Endodermal cell (in vitro differentiated cells): ENCODE measurements at places on chromosomes 1 and 21.
A peak's percentile ranks its signal among the peaks of the same experiment; 100 is the strongest.

DNA sequence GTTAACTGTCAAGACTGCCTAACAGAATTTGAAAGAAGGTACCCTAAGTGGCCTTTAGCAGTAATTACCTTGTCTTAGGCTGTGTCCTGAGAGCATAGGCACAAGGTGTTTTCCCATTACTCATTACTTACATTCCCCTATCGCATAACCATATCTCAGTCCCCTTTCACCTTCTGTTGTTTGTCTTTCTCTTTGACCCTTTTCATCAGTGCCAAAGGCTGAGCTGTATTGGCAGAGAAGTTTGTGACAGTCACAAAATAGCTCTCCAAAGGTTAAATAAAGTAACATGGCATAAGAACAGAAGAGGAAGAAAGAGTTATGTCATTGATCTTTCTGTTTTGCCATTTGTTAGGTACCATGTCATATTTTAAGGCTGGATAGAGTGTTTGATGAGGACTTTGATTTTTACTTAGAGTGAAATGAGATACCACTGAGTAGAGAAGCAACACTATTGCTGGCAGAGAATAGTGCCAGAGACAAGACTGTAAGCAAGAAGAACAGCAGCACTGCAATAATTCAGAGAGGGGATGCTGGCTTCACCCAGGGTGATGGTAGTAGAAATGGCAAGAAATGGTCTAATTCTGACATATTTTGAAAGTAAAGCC, 497.8 kb downstream of the TTLL7 start:
- DNase-seq, result no peak
- no peak overlapping the region for H3K27ac ChIP-seq
- H3K36me3 ChIP-seq, result no peaks in the 10 kb centered on the region

DNA sequence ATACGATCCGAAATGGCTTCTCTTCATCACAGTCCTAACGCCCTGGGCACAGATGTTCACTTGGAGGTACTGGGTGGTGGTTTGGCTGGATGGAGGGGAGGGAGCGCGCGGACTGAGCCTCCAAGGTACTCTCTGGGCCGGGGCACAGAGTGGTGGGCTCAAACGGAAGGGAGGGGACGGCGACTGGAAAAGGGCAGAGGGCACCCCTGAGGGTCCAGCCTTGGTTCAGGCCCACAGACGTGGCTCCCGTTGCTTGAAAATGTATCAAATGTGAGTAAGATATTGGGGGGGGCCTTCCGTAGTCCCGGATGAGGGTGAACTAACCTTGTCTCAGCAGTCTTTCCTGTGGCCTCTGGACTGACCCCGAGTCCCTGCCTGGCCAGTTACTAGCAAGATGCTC, 463 bp downstream of the IL12RB2 start:
- H3K27me3 ChIP-seq, result peaks cover 59% of the 10 kb centered on the region
- H3K4me1 ChIP-seq, result no peaks in the 10 kb centered on the region
- no peak overlapping the region for H3K27ac ChIP-seq
- H3K4me3 ChIP-seq, result peak overlapping the region; percentile 77

- H3K27ac ChIP-seq, result no peak overlapping the region
- no peak for DNase-seq
- H3K27me3 ChIP-seq, result no peaks in the 10 kb centered on the region
- H3K4me3 ChIP-seq, result no peak overlapping the region
- H3K36me3 ChIP-seq, result no peaks in the 10 kb centered on the region
- no peaks in the 10 kb centered on the region for H3K4me1 ChIP-seq
These were observed 325.3 kb upstream of the ADAMTS5 start for GRCh38 chr21:27292229-27292628.

GRCh38 chr1:33191731-33192275, 10.0 kb upstream of the TRIM62 start:
- H3K4me1 ChIP-seq, result no peaks in the 10 kb centered on the region
- H3K27ac ChIP-seq, result no peak overlapping the region
- peaks cover 21% of the 10 kb centered on the region for H3K27me3 ChIP-seq
- no peak overlapping the region for H3K4me3 ChIP-seq

GRCh38 chr1:89780721-89781120, 40.1 kb upstream of the LRRC8D start:
- no peaks in the 10 kb centered on the region for H3K36me3 ChIP-seq
- DNase-seq, result no peak
- peaks cover 2% of the 10 kb centered on the region for H3K27me3 ChIP-seq
- peaks cover 8% of the 10 kb centered on the region for H3K4me1 ChIP-seq

- no peaks in the 10 kb centered on the region for H3K36me3 ChIP-seq
- DNase-seq, result no peak
These were observed 11.0 kb downstream of the SLC2A5 start for GRCh38 chr1:9058465-9058864.

GRCh38 chr1:248844526-248844925, 6.5 kb downstream of the ZNF672 start:
- H3K4me3 ChIP-seq, result no peak overlapping the region
- H3K27ac ChIP-seq, result no peak overlapping the region
- peak; percentile 22 for DNase-seq
- H3K4me1 ChIP-seq, result no peaks in the 10 kb centered on the region
- no peaks in the 10 kb centered on the region for H3K27me3 ChIP-seq

DNA sequence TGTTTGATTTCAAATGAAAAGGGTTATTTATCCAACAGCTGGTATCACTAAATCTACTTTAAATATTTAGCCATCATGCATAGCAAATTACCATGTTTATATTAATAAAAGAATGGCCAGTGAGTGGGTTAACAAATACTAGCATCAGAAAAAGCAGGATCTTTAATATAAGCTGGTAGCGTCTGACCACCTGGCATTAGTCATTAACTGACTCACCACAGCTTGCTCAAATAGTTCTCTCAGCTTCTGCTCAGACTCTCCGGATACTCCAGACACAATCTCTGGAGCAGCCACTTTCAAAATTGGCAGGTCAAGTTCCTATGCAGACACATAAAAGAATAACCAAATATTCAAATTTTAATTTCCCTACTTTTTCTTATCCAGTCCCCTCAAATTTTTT, 29.6 kb downstream of the NVL start:
- H3K27me3 ChIP-seq, result no peaks in the 10 kb centered on the region
- H3K4me3 ChIP-seq, result no peak overlapping the region
- peak; percentile 6 for DNase-seq
- H3K27ac ChIP-seq, result no peak overlapping the region
- H3K4me1 ChIP-seq, result no peaks in the 10 kb centered on the region

GRCh38 chr1:187091666-187092065, 262.9 kb downstream of the PLA2G4A start:
- no peak overlapping the region for H3K27ac ChIP-seq
- DNase-seq, result no peak
- H3K27me3 ChIP-seq, result no peaks in the 10 kb centered on the region
- H3K36me3 ChIP-seq, result no peaks in the 10 kb centered on the region
- no peaks in the 10 kb centered on the region for H3K4me1 ChIP-seq
- no peak overlapping the region for H3K4me3 ChIP-seq

DNA sequence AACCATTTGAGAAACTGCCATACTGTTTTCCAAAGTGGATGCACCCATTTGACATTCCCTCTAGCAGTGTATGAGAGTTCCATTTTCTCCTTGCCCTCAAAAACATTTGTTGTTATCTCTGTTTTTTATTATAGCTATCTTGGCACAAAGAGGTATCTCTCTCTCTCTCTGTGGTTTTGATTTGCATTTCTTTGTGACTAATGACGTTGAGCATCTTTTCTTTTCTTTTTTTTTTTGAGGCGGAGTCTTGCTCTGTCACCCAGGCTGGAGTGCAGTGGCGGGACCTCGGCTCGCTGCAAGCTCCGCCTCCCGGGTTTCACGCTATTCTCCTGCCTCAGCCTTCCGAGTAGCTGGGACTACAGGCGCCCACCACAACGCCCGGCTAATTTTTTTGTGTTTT, 17.4 kb upstream of the ZMYM6 start:
- H3K36me3 ChIP-seq, result no peaks in the 10 kb centered on the region
- DNase-seq, result peak; percentile 49
- no peak overlapping the region for H3K27ac ChIP-seq
- H3K4me3 ChIP-seq, result no peak overlapping the region
- H3K4me1 ChIP-seq, result no peaks in the 10 kb centered on the region
- no peaks in the 10 kb centered on the region for H3K27me3 ChIP-seq

DNA sequence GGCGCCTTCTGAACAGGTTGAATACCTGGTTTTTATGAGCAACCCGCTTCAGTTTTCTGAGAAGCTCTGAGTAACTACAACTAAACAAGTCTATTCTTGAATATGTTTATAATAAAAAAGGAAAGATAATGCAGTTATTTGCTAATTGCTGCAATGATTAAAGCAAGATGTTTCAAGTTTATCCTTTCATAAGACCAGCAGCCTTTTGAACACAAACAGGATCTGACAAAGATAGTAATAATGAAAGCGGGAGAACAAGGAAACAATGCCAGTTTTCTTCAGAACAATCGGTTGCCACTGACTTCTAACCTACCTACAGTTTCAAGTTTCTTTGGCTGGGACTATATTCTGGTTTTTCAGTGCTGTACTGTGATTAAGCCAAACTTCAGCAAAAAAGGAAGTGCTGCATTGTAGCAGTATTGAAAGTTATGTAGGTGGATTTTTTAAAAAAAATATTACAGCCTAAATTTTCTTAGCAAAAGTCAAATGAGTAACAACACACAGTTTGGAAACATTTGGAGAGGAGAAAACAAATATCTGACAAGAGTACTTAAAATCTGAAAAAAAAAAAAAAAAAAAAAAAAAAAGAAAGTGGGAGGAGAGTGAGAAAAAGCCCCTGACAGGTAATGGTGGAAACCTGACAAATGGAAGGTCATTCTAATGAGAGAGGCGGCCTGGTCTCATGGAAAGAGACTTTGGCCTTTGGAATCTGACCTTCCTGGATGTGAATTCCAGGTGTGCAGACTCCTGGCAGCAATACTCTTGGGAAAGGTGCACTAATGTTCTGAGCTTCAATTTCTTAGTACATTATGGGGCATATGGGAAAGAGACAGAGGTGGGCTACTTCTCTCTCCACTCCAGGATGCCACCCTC, 11.4 kb downstream of the KCNJ15 start:
- no peak for DNase-seq
- no peaks in the 10 kb centered on the region for H3K27me3 ChIP-seq
- H3K4me1 ChIP-seq, result peaks cover 6% of the 10 kb centered on the region
- H3K27ac ChIP-seq, result no peak overlapping the region

GRCh38 chr21:42705346-42705745, 51.9 kb downstream of the PDE9A start:
- H3K27ac ChIP-seq, result no peak overlapping the region
- H3K36me3 ChIP-seq, result peaks cover 28% of the 10 kb centered on the region
- no peak overlapping the region for H3K4me3 ChIP-seq
- H3K27me3 ChIP-seq, result no peaks in the 10 kb centered on the region
- peak; percentile 28 for DNase-seq

DNA sequence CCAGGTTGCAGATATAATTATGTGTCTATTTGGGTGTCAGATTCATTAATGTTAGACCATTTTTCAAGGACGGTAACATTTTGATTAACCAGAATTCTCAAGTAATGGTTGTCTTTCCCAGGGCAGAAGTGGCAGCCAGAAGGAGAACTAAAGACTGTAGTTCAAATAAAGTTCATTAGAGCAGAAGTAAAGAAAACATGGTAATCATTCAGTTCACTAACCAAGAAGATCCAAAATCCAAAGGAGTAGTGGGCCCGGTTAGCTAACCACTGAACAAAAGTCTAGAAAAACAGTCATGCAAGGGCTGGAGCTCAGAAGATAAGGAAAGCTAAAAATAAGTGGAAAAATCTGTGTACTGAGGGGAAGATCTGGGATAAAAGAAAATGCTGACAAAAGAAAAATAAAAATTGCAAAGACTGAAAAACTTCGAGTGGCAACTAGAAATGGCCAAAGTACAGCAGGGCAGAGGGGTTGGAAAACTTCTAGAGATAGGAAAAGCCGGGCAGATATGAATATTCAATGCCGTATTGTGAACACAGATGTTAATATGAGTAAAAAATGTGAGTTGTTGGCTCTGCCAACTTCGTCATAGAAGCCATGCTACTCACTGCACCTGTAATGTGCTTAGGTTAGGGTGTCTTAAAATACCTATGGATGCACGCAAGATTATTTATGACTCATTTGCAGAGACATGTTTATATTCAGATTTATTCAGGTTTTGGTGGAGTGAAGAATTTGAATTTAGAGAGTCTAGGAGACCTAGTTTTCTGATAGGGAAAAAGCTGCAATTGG, 925.9 kb downstream of the LTN1 start:
- no peaks in the 10 kb centered on the region for H3K36me3 ChIP-seq
- H3K27me3 ChIP-seq, result no peaks in the 10 kb centered on the region
- no peak for DNase-seq
- no peak overlapping the region for H3K4me3 ChIP-seq

DNA sequence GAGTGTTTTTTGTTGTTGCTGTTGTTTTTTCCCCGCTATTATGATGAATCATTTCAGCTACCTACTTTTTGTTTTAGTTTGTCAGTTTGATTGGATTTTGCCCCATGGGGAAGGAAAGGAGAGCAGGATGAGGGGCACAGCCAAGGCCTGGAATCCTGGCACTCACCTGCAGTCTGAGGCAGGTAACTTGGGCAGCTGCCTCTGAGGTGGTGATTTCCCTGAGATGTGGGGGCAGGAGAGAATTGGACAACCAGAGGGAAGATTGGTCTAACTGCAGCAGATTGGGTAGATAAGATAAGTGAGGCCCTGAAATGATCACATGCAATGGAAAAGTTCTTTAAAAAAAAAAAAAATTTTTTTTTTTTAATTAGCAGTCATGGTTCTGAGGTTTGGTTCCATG, 1.5 kb upstream of the LAX1 start:
- H3K27ac ChIP-seq, result no peak overlapping the region
- H3K27me3 ChIP-seq, result no peaks in the 10 kb centered on the region
- H3K4me1 ChIP-seq, result peaks cover 2% of the 10 kb centered on the region
- no peak overlapping the region for H3K4me3 ChIP-seq
- no peaks in the 10 kb centered on the region for H3K36me3 ChIP-seq

DNA sequence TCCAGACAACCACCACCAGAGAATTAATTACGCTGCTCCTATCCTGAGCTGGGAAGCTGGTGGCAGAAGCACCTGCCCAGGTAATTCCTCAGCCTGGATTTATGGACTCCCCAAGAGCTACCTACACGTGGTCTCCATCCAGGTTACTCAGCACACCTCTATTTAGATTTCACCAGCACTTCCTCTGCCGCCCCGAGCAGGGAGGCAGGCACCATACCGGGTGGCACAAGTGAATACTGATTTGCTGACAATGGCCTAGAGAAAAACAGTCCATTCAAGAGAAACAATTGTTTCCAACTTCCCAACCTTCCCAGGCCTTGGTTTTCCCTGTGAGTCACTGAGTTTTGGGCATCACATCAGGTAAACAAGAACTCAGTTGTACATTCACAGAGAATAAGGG, 134.3 kb downstream of the MATN1 start:
- peak; percentile 67 for DNase-seq
- no peaks in the 10 kb centered on the region for H3K4me1 ChIP-seq
- H3K27me3 ChIP-seq, result peaks cover 5% of the 10 kb centered on the region
- H3K4me3 ChIP-seq, result no peak overlapping the region

- H3K4me1 ChIP-seq, result peaks cover 7% of the 10 kb centered on the region
- H3K36me3 ChIP-seq, result peaks cover 10% of the 10 kb centered on the region
- H3K4me3 ChIP-seq, result no peak overlapping the region
- H3K27me3 ChIP-seq, result no peaks in the 10 kb centered on the region
These were observed 52.7 kb upstream of the WASF2 start for GRCh38 chr1:27542463-27543273.
